ENCODE measurements at places on chromosomes 12 and 14.

GRCh38 chr14:54047645-54048308, 91.2 kb upstream of the BMP4 start:
- DNase-seq: no peak

DNA sequence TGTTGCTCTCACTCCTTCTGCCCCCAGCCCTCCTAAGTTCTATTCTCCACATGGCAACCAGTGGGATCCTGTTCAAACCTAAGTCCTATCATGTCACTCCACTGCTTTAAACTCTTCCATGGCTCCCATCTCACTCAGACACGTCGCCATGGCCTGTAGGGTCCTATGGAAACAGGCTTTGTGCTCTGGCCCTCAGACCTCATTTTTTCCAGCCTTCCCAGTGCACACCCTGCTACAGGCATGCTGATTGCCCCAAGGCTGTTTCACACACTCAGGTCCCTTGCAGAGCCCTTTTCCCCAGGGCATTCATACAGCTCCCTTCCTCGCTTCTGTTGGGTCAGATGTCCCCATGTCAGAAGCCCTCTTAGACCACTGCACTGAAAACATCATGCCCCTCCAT, 11.2 kb upstream of the MED13L start:
- no peak for DNase-seq

- DNase-seq: no peak
Observed at GRCh38 chr12:125245581-125246557, 180.6 kb downstream of the AACS start.

DNA sequence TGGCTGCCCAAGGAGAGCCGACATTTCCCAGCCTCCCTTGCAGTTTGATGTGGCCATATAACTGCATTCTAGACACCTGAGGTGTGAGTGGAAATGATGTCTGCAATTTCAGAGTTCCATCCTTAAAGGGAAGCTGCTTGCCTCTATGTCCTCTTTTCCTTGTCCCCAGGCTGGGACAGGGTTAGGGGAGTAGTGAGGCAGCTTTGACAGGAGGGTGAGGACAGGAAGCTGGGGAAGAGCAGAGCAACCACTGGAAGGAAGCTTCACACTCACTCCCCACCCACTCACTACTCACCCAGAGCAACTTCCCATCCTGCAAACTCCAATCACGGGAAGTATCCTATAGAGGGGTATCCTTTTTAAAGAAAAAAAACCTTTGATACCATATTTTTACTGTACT, 28.9 kb upstream of the LTA4H start:
- no peak for DNase-seq

DNA sequence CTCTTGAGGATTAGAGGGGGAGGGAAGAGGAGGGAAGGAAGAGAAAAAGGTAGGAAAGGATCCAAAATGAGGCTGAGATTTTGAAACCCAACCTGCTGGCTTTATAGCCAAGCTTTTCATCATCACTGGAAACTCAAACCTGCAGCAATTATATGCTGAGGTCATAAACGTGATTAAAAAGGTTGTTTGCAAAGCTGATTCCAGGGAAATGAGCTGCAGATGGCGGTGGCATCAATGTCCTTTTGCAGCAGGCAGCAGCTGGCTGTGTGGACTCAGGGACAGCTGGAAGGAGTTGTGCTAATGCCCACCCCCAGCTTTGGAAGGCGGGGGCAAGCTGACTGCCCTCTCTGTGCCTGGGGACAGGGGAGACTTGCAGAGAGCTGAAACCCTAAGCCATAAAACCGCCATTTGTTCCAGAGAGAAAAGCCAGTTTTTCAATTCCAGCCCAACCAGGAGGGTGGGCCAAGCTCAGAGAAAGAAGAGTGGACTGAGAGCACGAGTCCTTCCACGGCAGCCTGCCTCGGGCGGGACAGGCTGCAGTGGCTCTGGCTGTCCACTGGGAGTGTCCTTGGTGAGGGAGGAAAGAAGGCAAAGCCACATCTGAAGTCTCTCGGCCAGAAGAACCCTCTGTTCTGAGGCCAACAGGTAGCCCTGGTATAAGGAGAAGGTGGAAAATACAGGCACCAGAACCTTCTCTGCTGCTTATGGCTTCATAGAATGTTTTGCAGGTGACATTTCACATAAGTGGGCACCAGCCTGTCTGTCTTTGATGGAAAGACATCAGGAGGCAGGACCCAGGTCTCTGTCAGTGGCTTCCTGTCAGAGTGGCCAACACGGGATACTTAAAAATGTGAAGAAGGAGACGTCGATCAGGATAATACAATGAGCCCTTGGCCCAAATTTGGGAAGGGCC, 90.7 kb downstream of the SINHCAF start:
- no peak for DNase-seq

DNA sequence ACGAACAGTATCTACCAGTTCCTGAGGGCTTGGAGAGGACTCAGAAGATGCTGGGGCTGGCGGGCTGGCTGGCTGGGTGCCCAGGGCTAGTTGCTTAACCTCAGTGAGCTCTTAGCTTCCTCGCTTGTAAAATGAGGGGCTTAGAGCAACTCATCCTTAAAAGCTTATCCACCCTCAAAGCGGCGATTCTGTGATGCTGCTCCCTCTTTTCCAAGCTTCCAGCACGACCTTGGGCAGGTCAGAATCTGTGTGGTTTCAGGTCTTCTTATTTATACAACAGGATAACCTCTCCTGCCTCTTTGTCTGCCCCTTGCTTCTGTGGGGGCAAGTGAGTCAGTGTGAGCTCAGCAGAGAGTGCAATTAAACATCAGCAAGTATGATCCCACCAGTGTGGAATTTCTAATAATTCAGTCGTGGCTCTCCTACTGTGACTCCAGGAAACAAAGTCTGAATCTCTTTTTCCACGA, 281.8 kb downstream of the KSR2 start:
- no peak for DNase-seq

GRCh38 chr12:24560831-24561271, 388.1 kb downstream of the BCAT1 start:
- no peak for DNase-seq

GRCh38 chr14:74038020-74038859, 19.1 kb downstream of the BBOF1 start:
- DNase-seq: no peak

DNA sequence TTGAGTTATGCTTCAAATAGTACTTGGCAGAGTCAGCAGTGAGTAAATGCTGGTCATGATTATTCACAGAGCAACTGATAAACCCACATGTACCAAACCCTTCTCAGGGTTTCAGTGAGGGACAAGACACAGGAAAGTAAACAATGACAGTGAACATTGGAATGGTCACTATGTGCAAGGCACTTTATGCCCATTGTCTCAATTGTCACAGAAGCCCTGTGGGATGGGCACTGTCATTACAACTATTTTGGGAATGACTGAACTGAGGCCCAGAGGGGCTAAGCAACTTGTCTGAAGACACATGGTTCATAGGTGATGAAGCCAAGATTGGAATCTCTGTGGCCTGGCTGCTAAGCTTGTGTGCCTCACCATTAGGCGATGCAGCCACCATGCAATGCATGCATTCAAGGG, 238.5 kb downstream of the RBM19 start:
- DNase-seq: no peak

DNA sequence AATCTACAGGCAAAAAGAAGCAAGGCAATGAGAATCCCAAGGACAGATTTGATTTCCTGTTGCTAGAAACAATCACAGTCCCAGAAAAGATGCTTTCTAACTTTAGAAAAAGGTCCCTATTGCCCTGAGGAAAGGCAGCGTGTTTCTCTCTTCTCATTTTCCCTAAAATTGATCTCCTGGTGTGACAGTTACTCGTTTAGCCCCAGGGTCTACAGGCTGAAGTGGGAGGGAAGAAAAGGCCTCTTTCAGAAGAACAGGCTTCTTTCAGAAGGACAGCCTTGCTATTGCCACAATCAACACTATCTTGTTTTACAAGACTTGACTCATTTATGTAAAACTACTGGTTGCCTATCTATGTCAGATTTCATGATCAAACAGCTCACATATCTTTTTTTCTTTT, 121.8 kb upstream of the OR4E1 start:
- DNase-seq: no peak

DNA sequence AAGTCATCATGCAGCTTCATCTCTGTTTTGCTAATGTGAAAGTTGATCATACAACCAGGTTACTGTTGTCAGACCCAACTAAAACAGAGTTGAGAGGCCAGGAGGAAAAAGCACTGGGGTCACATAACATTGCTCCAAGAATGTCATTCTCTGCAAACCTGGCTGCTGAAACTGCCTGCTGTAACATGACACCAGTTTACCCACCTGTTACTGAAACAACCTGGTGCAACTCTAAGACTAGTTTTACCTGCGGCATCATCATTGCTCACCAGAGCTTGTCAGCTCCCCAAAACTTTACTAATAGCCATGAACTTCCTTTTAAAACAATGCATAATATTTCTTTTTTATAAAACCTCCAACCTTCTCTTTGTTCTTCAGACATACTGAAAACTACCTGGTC, 30.7 kb upstream of the DEGS2 start:
- no peak for DNase-seq

DNA sequence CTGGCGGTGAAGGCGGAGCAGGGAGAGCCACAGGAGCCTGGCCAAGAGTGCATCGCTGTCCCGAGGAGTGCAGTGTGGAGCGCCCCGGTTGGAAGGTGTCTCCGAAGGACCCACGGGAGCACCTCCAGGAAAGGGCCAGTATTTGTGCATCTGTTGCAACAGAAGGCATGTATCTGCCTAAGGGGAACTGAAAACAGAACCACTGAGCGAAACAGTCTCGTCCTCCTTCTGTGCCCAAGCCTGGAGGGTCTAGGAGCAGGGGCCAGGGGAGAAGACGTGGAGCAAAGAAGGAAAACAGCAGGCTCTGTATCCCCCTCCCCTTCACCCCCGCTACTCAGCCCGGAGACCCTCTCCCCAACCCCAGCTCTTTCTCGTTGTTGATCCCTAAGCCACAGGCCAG, 5.3 kb upstream of the LRRC10 start:
- no peak for DNase-seq

GRCh38 chr14:95340201-95340697, 20.5 kb upstream of the CLMN start:
- DNase-seq: no peak

DNA sequence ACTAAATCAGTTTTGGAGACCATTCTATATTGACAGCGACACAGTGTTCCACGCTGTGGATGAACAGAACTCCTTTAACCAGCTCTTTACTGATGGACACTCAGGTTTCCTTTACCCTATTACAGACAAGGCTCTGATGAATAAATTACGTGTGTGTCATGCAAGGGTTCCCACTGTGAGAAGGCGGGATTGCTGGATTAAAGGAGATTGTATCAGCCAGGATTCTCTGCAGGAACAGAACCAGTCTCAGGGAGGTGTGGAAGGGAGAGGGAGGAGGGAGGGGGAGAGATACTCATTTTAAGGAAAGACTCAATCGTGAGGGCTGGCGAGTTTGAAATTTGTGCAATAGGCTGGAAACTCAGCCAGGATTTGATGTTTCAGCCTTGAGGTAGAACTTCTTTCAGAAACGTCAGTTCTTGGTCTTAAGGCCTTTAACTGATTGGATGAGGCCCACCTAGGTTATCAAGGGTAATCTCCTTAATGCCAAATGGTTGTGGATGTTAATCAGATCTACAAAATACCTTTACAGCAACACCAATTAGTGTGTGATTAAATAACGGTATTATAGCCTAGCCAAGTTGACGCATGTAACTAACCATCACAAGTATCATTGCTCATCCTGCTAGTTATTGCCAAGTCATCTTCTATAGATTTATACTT, 104.0 kb downstream of the GCH1 start:
- DNase-seq: no peak

DNA sequence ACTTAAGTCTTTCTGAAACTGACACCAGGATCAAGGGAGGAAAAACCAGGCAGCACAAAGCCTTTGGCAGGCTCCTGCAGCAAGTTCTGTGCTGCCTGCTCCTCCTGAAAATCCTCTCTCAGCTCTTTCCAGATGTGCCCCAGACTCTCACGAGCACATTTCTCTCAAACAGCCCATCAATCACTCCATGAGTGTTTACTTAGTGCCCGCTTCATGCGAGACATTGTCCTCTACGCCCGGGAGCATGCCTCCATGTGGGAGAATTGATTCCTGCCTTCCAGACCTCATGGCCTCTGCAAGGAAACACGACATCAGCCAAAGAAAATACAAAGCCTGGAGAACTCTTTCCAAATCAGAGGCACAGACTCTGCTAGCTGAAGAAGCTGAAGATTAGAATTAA, 46.5 kb upstream of the TSPAN11 start:
- no peak for DNase-seq

GRCh38 chr12:52187206-52187605, 4.6 kb downstream of the KRT80 start:
- no peak for DNase-seq

DNA sequence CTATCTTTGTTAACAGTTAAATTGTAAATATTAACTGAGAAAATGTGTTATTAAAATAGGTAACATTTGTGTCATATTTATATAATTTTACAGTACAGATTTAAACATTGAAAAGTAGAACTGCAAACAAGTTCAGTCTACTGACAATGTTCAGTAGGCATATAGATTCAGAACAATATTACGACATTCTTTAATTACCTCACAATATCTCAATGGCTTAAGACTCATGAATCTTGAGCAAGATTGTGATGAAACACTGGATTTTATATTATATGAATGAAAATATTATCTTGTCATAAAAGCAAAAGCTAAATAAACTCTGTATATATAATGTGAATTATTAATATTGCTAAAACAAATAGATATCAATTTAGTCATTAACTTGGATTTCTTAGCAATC, 194.9 kb downstream of the ADAMTS20 start:
- DNase-seq: no peak

GRCh38 chr12:108821407-108822397, 35.7 kb downstream of the SSH1 start:
- DNase-seq: no peak

GRCh38 chr14:104451474-104451873, 128.1 kb upstream of the C14orf180 start:
- DNase-seq: no peak

GRCh38 chr12:116320791-116321217, 43.3 kb upstream of the MED13L start:
- DNase-seq: peak; percentile 10

- DNase-seq: no peak
Observed at GRCh38 chr14:80664576-80664975, 277.0 kb downstream of the CEP128 start.

- no peak for DNase-seq
Observed at GRCh38 chr14:94344389-94344788, 21.3 kb upstream of the SERPINA6 start.

- DNase-seq: no peak
Observed at GRCh38 chr14:105854600-105855245, 328.3 kb downstream of the TMEM121 start.

GRCh38 chr12:3075315-3075714, 1.9 kb upstream of the TSPAN9 start:
- no peak for DNase-seq

- DNase-seq: no peak
Observed at GRCh38 chr14:104473244-104473565, 106.4 kb upstream of the C14orf180 start.

- DNase-seq: no peak
Observed at GRCh38 chr14:68501171-68501570, 291.7 kb downstream of the ZFP36L1 start.
